Ecto neural progenitor cell (in vitro differentiated cells): ENCODE measurements at places on chromosomes 4 and X.

DNA sequence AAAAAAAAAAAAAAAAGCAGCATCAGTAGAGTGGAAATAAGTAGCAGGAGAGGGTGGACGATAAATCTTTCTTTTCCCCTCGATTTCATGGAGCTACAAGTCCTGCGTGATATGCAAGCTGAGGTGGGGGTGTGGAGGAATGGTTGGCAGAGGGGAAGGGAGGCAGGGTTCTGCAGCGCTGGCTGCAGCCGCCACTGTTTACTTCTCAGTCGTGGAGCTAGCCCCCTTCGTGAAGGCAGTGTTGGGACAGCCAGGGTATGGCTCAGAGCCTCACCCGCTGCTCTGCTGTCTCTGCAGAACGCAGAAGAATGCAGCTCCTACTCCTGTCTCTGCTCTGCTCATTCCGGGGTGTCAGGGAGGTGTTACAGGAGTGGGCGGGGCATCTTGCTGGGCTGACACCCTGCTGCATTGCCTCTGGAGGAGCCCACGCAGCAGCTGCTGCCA lies 140.6 kb downstream of the GPM6A start:
- DNase-seq = peak; percentile 55

DNA sequence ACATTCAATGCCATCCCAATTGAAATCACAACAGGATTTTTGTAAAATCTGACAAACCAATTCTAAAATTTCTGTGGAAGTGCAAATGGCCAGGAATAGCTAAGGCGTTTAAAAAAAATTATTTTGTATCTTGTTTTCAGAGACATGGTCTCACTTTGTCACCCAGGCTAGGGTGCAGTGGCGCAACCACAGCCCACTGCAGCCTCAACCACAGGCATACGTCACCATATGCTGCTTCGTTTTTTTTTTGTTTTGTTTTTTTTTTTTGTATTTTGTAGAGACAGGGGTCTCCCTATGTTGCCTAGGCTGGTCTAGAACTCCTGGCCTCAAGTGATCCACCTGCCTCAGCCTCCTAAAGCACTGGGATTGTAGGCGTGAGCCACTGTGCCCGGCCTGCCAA lies 24.5 kb downstream of the ZNF41 start:
- no peak for DNase-seq

GRCh38 chr4:105572296-105572695 lies 19.9 kb downstream of the ARHGEF38 start:
- no peak for DNase-seq

- DNase-seq = no peak
Observed at GRCh38 chrX:121407627-121408026, 360.2 kb downstream of the GLUD2 start.

GRCh38 chr4:42568610-42569207 lies 88.2 kb downstream of the ATP8A1 start:
- peak; percentile 53 for DNase-seq

DNA sequence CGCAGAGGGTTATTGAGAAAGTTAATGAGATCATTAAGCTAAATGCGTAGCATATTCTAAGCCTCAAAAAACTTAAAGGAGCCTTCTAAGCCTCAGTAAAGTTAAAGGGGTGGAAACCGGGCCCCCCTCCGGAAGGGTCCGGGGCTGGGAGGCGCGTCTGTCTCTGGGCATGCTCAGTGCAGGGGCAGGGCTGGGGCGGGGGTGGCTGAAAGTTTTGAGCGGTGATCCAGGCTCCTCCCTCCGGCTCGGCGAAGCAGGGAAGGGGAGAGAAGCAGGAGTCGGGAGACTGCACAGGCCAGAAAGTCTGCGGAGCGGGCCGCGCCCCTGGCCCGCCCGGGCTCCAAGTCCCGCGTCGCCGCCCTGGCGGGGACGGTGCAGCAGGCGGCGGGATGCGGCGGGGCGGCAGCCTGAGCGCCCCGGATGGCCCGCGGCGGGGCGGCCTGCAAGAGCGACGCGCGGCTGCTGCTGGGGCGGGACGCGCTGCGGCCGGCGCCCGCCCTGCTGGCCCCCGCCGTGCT lies at the start of gene EVC:
EVC (plus strand) TSS at position 241 of the 518 bp plus-strand sequence; CDS start at position 421, 180 bp downstream.
- peak; percentile 85 for DNase-seq

DNA sequence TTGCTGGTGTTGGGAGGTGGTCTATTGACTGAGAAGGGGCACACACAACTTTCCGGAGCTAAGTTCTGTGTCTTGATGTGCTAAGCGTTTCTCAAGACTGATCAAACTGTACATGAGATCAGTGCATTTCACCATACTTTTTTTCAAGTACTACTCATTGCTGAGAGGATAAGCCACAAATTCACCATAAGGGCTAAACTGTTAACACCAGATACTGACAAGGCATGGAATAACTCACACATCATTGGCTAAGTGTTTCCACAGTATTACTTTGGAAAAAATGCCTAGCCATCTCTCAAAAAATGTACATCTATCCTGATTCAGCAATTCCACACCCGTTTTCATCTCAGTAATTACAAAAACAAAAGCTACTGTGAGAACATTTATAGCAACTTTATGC lies 13.0 kb downstream of the RBMX start:
- no peak for DNase-seq

GRCh38 chrX:8048466-8048865 lies 121.3 kb upstream of the PNPLA4 start:
- DNase-seq = no peak

DNA sequence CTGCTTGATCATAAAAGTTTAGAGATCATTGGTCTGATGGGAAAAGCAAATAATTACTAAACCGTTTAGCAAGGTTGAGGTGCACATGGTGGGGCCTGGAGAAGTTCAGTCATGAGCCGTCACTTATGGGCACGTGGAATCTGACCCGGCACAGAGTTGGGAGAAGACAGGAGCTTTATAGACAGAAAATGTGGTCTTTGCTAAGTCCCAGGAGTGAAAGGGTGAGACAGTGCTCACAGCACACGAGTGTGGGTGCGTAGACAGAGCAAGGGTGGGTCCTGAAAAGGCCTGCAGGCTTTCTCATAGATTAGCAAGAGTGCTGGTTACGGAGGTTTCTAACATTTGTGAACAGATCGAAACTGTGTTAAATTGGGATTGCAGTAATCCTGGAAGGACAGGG lies 43.8 kb downstream of the HTT start:
- DNase-seq = no peak

- DNase-seq = no peak
Observed at GRCh38 chr4:39525822-39526690, 1.2 kb downstream of the UGDH start.

- DNase-seq = no peak
Observed at GRCh38 chrX:32269866-32270265, 941.5 kb downstream of the DMD start.

DNA sequence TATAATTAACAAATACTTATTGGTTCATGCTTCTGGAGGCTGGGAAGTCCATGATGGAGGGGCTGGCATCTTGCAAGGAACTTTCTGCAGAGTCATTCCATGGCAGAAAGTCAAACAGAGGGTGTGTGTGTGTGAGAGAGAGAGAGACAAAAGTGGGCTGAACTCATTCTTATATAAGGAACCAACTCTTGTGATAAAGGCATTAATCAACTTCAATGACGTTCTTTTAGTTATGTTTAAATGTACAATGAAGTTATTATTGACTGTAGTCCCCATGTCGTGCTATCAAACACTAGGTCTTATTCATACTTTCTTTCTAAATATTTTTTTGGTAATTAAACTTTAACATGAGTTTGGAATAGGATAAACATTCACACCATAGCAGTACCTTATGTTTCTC lies 1408.8 kb downstream of the STIM2 start:
- no peak for DNase-seq

- no peak for DNase-seq
Observed at GRCh38 chr4:26566133-26566532, 17.8 kb upstream of the TBC1D19 start.

- peak; percentile 80 for DNase-seq
Observed at GRCh38 chrX:135974279-135974856, 580 bp upstream of the MMGT1 start.

DNA sequence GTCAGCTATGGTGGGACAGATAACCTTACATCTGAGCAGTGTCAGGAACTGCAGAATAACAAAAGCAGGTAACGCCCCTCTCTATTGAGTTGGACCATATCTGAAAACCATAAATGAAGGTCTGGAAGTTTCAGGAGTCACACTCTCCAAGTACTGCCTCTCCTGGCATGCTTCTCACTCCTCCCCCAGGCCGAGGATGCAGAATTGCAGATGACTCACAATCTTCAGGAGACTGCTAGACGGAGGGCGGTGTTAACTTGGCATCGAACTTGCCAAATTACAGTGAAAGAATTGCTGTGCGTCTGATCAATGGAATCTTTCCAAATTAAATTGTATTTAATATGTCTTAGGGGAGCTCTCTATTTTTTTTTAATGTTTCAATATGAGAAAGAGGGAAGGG lies 67.1 kb upstream of the TRIM2 start:
- no peak for DNase-seq

DNA sequence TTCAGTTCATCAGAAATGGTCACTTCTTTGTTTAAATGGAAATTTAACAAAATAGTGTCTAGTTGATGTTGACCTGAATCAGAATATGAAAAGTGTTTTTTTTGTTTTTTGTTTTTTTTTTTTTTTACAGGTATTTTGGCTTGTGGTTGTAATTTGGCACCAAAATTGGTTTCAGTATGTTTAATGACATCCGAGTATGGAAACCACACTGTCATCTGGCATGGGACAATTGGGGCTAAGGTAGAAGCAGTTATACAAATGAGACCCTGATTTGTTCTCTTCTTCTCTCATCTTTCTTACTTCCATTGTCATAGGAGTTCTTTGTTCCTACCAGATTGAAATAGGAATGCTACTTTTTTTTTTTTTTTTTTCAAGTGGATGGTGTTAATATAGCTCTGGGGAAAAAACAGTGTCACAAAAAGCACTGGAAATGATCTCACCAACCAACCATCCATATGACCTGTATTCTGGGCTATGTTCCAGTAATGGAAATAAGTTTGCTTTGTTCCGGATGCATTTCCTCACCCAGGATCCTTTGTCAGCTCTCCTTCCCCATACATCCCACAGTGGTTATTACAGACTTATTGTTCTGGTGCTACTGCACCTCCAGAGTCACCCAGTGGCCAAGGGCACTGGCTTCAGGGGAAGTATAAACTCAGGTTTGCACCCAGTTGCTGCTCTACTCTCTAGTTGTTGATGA lies 95.8 kb downstream of the ATXN3L start:
- DNase-seq = no peak

DNA sequence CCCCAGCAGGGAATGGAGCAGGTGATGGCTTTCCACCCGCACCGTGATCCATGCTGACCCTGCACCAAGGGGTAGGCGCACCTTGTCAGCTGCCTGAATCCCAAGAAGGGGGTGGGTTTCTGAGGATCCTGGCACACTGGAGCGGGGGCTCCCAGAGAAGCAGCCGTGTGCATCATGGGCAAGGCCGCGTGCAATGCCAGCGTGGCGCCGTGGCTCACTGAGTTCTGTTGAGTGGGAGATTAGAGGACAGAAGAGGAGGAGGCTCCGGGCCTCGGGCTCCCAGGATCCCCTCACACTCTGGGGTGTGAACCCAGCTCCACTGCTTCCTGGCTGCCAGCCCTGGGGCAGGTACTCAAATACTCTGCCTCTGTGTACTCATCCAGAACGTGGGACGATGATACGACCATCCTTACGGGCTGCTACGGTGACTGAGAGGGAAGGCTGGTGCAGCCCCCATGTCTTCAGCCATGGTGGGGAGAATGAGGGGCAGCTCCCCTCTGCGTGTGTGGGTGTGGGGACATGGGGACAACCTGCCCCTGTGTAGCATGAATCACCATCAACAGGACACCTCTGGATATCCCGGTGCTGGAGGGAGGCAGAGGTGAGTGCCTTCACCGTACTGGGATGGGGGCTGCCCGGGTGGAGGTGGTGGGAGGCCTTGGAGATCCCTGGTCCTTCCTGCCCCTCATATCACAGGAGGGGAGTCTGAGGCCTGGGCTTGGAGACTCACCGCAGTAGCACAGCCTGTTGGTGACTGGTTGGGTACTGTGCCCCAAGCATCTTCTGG lies 52.6 kb downstream of the CPZ start:
- peak; percentile 30 for DNase-seq

DNA sequence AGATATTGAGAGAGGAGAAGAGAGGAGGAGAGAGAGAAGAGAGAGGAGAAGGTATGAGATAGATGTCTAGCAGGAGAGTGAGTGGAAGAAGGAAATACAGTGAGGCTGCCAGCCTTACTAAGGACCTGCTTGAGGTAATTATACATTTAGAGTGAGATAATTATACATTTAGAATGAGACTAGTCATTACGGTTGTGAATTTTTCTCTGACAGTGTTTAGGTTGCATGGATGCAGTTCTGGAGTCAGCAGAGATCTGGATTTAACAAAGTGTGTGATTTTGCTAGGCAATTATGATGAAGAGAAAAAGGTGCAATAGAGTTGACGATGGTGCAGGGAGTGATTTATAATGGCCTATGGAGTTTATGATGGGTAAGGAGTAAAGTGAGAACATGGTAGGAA lies 187.1 kb upstream of the ARX start:
- DNase-seq = no peak

- DNase-seq = no peak
Observed at GRCh38 chr4:127965803-127966175, 583 bp downstream of the ABHD18 start.

DNA sequence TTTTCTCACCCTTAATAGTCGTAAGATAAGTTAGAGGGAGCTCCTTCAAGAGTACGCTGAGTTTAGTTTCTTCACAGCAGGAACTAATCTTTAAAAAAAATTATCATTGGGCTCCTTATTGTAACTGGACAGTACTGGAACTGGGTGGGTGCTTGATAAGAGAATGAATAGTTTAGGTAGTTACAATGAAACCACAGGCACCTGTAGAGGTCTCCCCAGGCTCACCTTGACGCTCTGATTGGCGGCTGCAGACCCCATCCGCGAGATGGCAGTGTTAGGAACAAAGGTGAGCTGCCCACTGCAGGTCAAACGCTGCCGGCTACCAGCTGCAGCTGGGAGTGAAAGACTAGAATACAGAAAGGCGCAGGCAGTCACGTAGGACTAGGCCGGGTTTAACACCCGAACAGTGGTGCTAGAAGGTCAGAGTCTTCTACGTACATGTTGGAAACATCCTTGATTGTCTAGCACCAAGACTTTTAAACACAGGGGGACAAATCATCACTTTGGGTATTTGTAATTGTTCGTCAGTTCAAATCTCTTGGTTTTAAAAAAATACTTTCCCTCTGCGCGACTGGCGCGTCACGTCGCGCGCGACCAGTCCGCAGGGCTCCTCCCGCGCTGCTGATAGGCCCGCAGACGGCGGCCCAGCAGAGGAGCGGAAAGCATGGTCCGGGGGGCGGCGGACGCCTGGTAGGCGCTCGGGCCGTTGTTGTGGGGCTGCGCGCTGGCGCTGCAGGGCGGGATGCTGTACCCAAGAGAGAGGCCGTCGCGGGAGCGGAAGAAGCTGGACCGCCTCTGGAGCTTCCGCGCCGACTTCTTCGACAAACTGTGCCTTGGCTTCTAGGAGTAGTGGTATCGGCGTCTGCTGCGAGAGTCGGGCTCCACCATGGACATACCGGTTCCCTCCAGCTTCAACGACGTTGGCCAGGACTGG lies 45.6 kb downstream of the SMARCA5 start:
- DNase-seq = peak; percentile 73

GRCh38 chr4:159363361-159363760 lies 260.5 kb downstream of the RAPGEF2 start:
- DNase-seq = no peak
